ENCODE measurements at places on chromosomes 16 and 17.

GRCh38 chr16:53821487-53821886 lies 117.5 kb downstream of the FTO start:
- DNase-seq = no peak

DNA sequence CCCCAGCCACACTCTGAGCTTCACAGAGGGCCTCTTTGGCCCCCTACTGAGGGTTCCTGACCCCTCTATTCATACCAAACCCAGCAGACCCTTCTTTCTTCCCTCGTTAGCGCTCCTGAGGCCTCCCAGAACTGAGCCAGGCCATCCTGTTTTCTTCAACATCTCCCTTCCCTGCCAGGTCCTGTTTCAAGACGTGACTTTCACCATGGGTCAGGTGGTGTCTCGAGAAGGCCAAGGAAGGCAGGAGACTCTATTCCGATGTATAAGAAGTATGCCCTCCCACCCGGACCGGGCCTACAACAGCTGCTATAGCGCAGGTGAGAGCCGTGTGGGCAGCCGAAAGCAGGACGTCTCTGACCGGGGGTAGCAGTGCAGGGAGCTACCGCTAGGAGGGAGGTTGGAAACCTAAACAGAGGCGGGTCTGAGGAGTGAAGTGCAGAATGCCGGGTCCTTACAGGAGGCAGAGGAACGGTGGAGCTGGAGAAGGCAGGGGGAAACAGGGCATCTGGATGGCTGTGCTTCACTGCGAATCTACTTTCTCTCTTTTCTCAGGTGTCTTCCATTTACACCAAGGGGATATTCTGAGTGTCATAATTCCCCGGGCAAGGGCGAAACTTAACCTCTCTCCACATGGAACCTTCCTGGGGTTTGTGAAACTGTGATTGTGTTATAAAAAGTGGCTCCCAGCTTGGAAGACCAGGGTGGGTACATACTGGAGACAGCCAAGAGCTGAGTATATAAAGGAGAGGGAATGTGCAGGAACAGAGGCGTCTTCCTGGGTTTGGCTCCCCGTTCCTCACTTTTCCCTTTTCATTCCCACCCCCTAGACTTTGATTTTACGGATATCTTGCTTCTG lies 1.3 kb upstream of the SENP3 start:
- no peak for DNase-seq

DNA sequence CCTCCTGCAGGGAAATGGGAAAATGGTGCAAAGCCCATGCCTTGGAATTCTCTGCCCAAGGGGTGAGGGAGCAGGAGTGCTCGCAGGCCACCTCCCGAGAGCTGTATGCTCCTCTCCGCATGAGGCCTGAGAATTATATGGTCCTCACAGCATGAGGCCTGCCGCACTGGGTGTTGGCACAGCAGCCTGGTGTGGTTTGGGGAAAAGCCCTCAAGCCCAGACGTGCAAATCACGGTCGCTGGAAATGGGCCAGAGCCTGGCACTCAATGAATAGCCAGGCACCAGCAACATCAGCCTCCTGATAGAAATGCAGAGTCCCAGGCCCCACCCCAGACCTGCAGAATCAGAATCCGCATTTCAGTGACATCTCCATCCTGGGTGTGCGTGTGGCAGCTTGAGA lies 156.4 kb upstream of the FOXF1 start:
- no peak for DNase-seq

- DNase-seq = no peak
Observed at GRCh38 chr17:77372444-77373298, 231.9 kb downstream of the SEC14L1 start.

- DNase-seq = no peak
Observed at GRCh38 chr16:84703681-84704080, 3.9 kb downstream of the USP10 start.

DNA sequence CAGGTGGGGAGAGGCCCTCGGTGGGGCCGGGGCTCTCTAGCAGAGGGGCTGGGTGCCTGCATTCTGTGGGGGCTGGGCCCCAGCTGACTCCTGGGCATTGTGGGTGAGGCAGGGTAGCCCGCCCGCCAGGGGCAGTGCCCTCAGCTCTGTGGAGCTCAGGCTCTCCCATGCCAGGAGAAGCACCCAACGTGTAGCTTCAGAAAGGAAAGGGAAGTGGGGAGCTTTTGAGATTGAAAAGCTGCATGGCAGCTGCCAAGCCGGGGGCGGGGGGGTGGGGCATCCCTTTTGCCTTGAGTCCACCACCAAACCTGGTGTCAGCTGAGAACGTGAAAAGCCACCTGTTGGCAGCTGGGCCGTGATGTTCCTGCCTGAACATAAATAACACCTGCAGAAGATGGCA lies 192.1 kb upstream of the CIBAR2 start:
- DNase-seq = no peak

DNA sequence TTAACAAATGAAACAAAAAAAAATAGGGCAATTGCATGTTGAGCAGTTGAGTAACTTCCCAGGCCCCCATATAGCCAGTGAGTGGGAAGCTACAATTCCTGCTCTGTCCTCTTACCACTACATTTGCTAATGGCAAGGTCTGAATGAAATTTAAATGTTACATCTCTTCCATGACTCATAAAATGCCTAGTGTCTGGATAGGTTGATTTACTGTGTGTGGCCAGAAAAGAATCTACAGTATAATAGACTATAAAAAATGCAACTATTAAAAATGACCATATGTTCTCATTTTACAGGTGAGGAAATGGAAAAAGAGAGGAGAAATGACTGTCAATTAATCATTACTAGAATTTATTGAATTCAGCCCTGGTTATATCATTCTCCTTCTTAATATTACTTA lies 1199.3 kb downstream of the CDH11 start:
- no peak for DNase-seq

DNA sequence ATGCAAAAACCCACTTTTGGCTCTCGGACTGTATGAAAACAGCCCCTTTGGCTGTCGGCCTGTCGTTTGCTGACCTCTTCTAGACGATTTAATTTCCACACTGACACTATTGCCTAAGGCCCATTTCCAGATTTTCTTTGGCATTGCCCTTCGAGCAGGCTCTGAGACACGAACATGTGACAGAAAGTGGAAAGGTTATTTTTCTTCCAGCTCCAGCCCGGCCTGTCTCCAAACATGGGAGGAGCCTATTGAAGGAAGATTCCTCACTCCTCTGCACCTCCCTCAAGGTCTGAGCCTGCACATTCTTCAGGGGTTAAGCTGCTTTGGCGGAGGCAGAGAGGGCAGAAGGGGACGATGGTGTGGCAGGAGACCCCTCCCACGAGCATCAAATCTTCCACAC lies 85.9 kb upstream of the FOXF1 start:
- DNase-seq = no peak

- DNase-seq = no peak
Observed at GRCh38 chr17:80625627-80626026, 81.0 kb downstream of the RPTOR start.

- peak; percentile 47 for DNase-seq
Observed at GRCh38 chr17:78343543-78344201, 16.2 kb downstream of the SOCS3 start.

GRCh38 chr17:50375858-50376538 lies 3.0 kb downstream of the EME1 start:
- DNase-seq = no peak

DNA sequence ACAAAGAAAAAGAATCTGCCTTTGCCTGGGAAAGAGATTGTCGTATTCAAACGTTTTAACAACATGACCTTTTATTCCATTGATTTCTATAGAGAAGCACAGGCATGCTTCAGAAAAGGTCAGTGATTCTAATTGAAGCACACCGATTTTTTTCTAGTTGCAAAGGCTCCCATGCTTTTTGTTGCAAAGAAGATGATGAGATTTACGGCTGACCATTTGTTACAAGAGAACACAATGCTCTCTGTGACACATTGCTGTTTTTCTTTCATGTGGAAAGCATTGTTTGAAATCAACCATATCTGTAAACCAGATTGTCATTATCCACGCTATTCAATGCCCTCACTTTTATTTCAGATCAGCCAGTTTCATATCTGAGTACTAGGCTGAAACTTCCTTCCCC lies 99.8 kb downstream of the NLK start:
- DNase-seq = no peak
